ENCODE measurements at places on chromosomes 12 and 14.
A peak's percentile ranks its signal among the peaks of the same experiment; 100 is the strongest.

- no peak for DNase-seq
These were observed 453.0 kb upstream of the MIS18BP1 start for GRCh38 chr14:45705940-45706534.

DNA sequence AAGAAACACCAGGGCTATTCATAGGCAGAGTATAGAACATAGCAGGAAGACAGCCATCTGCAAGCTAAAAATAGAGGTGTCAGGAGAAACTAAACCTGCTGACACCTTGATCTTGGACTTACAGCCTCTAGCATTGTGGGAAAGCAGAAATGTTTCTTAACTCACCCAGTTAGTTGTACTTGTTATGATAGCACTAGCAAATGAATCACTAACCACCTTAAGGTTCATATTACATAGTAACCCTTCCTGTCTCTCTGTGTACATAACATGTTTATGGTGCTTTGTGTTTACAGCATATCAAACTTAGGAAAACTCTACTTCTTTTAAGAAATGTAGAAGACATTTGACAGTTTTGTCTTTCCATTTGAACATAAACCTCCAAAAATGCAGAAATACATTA is 1031.3 kb downstream of the FSCB start:
- no peak for DNase-seq

DNA sequence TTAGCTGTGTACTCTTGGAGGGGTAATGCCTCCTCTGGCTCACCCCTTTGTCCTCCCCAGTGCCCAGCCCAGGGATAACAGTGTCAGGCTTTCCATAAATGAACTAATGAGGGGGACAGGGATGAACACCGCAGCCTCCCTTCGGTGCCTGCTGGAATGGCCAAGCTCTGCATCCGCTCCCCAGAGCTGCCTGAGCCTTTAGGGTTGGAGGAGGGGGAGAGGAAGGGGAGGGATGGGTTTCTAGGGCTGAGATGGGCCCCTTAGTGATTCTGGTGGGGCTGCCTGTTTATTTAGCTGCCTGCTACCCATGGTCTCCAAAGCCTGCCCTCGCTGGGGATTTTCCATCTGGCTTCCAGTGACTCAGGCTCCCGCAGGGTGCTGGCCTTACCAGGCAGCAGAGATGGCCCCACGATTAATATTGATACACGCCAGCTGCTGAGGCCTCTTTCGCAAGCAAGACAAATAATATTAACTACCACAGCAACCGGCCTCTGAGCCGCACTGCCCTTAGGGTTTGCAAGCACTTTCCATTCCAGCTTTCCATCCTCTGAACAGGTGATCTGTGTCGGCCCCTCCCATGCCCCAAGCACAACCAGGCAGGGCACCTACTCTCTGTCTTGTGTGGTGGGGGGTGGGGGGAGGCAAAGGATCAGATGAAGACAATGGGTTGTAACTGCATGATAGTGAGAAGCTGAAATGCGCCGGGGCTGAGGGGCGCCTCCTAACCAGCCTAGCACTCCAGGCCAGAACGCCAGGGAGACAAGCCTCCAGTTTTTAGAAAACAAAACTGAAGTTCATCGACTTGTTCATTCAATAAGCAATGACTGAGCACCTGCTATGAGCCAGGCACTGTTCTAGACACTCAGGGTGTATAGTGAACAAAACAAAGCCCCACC is 56.7 kb downstream of the C14orf132 start:
- DNase-seq, result no peak

GRCh38 chr12:51797301-51797700 is 51.2 kb downstream of the FIGNL2 start:
- DNase-seq, result no peak

DNA sequence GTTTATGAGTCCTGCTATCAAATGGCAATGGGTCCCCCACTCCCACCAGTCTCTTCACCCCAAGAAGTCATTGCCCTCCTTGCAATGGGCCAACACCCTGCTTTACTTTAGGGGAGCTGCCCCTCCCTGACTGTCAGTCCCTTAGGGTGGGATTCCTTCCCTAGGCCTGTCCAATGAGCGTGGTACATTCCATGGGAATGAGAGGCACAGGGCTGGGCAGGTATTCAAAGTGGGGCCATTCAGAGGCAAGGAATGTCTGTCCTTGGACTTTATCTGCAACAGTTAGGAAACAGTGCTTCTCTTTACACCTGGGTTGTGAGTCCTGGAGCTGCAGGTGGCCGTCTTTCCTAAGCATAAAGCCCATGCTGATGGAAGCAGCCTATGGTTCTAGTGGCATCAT is 40.8 kb downstream of the TMEM132C start:
- DNase-seq, result no peak

- DNase-seq, result peak; percentile 68
These were observed 28.4 kb upstream of the GPR132 start for GRCh38 chr14:105093431-105094192.

DNA sequence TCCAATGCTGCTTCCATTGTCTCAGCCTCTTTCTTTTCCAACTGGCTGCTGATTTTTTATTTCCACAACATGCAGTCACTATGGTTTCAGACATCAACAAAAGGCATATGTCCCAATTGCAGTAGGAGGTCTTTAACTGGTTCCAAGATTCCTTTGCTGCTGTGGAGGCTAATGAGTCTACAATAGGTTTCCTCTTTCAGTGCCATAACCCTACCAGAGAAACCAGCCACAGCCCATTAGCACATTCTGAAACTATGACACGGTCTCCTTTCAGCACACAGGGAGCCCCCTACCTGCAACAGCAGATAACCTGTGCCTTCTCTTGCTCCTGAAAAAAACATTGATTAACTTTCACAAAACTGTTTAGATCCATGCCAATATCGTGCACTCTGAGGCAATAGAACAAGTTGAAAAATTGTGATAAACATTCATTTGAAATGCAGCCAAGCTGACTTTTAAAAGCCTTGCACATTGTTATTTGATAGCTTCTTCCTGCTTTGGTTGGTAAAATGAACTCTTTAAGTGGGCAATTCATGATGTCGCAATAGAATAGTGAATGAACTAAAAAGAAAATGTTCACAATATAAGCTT is 32.4 kb downstream of the PLEKHG7 start:
- DNase-seq, result peak; percentile 94

DNA sequence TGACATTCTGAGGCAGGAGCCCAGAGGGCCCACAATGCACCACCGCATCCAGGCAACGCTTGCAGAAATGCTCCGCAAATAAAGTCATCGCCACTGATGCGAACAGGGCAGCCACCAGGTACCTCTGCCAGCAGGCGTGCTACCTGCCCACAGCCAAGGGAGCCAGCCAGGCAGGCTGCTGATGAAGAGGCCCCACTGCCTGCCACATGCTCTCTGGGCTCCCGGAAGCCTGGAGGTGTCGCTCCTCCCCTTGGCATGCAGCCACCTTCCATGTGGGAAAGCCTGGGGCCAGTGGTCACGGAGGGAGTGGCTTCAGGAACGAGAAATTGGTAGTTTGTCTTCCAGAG is 14.7 kb downstream of the GPR132 start:
- no peak for DNase-seq

GRCh38 chr12:68175557-68176061 is 16.1 kb upstream of the IFNG start:
- DNase-seq, result no peak

DNA sequence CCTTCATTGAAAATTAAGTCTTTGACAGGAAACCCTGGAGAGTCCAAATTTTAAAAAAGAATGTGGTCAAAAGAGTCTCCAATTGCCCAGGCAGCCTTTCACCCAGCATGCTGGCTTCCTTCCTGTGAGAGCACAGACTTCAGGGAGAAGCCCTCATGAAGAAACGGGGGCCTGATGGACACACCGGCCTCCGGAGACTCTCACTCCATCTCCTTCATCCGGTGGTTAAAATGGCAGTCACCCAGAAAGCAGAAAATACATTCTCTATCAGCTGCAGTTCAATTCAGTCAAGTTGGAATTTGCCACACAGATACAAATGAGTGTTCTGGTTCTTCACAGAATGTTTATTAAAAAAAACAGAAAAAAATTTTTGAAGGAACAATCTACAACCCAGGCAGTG is 56.5 kb downstream of the CPM start:
- no peak for DNase-seq

- no peak for DNase-seq
These were observed 12.6 kb downstream of the LRTM2 start for GRCh38 chr12:1832801-1833595.

GRCh38 chr14:92519246-92520101 is 5.9 kb downstream of the RIN3 start:
- no peak for DNase-seq

GRCh38 chr14:78278464-78279250 is 108.5 kb downstream of the NRXN3 start:
- no peak for DNase-seq

- DNase-seq, result no peak
These were observed 136.6 kb downstream of the LMNTD1 start for GRCh38 chr12:25416516-25416915.

- DNase-seq, result no peak
These were observed 90.1 kb downstream of the PTPRR start for GRCh38 chr12:70830221-70831061.

GRCh38 chr12:132186208-132186856 is 42.1 kb downstream of the NOC4L start:
- DNase-seq, result no peak

DNA sequence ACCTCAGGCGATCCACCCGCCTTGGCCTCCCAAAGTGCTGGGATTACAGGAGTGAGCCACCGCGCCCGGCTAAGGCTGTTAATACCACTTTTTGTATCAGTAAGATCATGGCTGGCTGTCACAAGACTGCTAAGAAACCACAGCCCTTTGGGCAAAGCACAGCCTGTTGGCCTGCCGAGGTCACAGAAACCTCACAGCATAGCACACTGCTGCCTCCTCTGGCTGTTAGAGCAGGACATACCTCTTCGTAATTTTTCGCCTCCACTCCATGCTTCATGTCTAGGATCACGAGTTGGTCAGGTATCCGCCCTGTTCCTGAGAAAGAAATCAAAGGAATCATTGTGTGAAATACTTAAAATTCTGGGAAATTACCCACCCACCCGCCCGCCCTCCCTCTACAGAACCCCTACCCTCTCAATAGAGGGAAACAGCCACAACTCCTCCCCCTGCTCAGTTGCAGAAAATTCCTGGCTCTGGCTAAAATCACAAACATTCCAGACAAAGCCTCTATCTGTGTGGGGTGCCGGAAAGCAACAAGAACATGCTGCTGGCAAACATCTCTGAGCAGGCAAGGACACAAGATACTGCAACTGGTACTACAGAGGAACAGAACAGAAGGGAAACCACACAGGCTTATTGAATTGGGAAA is 20.7 kb upstream of the NEK9 start:
- peak; percentile 66 for DNase-seq

DNA sequence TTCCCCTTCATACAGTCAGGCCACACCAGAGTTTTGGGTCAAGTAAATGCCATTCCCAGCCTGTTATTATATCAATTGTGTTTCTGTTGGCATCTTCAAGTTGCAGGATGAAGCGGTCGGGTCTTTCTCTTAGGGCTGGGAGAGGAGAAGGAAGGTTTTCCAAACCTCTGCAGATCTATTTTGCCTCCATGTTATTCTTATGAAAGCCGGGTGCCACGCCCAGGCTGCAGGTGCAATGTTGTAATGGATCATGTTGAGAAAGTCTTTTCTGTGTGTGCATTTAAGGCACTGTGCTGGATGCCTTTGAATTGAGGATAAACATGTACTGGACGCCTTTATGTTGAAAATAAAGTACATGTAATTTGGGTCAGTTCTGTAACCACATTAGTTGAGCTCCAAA is 164.4 kb upstream of the HIF1A start:
- no peak for DNase-seq

DNA sequence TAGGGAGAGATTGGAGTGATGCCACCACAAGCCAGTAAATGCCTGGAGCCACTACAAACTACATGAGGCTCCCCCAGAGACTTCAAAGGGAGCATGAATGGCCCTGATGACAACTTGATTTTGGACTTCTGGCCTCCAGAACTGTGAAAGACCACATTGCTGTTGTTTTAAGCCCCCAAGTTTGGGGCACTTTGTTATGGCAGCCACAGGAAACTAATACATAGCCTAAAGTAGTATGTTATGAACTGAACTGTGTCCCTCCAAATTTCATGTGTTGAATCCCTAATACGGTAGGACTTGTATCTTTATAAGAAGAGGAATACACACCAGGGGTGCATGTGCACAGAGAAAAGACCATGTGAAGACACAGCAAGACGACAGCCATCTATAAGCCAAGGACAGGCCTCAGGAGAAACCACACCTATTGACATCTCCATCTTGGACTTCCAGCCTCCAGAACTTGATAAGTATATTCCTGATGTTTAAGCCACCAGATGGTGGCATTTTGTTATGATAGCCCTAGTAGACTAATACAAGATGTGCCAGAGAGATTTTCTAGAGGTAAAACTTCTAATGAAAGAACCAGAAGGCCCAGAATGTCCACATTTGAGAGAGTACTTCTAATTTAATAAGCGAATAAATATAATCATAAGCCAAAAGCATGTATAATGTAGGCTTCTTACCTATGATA is 127.1 kb upstream of the BMP4 start:
- no peak for DNase-seq

GRCh38 chr14:70881549-70882177 is 25.6 kb upstream of the PCNX1 start:
- no peak for DNase-seq

DNA sequence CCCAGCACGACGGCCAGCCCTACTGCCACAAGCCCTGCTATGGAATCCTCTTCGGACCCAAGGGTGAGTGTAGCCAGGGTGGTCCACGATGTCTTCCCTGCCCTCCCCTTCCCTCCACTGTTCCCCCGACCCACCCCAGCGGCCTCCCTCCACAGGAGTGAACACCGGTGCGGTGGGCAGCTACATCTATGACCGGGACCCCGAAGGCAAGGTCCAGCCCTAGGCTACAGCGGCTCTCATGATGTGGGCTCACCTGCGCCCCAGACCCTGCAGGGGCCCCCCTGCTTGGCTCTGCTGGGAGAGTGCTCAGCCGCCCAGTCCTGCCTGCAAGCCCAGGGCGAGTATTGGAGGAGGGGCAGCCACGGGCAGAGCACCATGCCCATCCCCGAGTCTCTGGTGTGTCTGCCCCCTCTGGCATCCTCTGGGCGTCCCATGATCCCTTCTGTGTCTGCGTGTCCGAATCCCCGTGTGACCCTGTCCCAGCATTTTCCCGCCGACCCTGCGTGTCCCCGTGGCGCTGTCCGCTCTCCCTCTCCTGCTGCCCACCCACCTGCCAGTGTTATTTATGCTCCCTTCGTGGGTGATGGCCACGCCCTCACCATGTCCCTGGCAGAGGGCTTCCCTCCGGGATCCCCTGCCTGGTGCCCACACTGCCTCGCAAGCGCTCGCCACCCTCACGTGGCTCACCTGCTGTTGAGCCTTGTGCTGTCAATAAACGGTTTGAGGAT is 5.0 kb downstream of the CRIP2 start:
- DNase-seq, result no peak

DNA sequence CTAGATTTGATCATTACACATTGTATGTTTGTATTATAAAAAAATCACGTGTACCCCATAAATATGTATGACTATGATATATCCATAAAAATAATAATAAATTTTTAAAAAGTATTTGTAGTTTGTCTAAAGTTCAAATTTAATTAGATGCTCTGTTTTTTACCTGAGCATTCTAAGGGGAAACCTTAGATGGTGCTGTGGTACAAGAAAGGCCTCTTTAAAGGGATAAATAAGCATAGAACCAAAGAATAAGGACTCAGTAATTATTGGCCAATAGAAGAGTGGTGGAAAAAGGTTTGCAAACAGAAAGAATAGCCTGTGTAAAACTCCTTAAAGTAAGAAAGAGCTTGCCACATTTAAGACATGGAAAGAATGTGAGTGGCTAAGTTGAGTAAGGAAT is 580.1 kb upstream of the SEL1L start:
- no peak for DNase-seq
